ENCODE measurements at places on chromosomes 5 and 9. TPM values are rescaled to one million over a fixed set of nuclear protein-coding genes. Genes with fewer than 3 reads are reported as not detected.

DNA sequence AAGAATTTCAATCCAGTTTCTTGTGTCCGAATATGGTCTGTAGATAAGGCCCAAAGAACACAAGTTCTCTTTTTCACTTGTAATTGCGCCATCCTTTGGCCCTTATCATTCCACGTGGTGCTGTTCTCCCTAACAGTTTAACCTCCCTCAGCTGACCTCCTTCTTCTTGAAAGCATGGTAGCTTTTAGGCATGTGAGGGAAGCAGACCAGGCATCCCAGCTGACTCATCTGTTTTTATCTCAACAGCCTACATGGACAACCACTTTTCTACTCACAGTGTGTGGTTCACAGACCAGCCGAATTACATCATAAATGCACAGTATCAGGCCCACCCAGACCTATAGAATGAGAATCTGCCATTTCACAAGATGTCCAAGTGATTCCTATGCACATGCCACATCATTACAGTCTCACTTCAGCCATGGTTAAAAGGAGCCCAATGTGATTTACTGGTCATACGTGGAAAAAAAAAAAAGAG lies 26.9 kb upstream of the PLIN2 start:
- DNase-seq, result peak; percentile 71

DNA sequence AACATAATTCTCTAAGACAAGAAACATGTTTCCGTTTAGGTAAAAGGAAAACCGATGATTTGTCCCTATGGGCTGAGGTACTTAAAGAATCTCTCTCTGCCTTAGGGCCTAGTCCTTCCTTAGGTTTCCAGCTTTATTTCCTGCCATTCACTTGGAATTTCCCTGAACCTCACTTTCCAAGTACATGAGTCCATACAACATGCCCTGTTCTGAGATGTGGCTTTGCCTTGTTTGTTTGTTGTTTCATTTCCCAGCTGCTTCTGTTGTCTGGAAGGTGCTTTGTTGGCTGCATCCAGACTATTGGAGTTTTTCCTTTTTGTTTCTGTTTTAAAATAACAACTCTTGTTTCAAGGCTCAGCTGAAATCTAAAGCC lies 95.2 kb downstream of the ALDH1A1 start:
- DNase-seq, result no peak

- DNase-seq, result no peak
Observed at GRCh38 chr5:144114571-144114970, 55.9 kb downstream of the YIPF5 start.

- DNase-seq, result no peak
Observed at GRCh38 chr5:6787941-6788340, 74.7 kb downstream of the TENT4A start.

GRCh38 chr9:122526602-122527001 lies 491 bp downstream of the OR1N1 start:
- DNase-seq, result no peak

DNA sequence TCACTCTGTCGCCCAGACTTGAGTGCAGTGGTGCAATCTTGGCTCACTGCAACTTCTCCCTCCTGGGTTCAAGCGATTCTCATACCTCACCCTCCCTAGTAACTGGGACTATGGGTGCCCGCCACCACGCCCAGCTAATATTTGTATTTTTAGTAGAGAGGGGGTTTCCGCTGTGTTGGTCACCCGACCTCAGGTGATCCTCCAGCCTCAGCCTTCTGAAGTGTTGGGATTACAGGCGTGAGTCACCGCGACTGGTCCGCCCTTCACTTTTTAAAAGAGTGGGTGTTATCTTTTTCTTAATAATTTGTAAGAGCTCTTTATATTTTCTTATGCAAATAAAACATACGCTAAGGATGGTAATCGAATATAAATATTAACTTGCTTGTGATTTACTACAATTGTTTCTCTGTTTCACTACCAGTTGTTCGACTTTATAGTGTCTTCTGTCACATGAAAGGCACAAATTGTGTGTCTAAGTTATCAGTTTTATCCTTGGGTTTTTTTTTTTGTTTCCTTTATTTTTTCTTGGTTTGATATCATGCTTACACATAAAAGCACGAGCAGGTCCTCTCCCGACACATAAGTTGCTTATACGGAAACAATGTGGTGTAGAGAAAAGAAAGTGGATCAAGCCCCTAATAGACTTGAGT lies 1.9 kb upstream of the GPBP1 start:
- no peak for DNase-seq

GRCh38 chr5:132526290-132526973 lies 16.9 kb downstream of the IL5 start:
- peak; percentile 80 for DNase-seq

C1QTNF2 gene
- total RNA-seq, result not detected

NRG2 gene
- total RNA-seq, result not detected

WNT8A gene
- not detected for total RNA-seq

HNRNPAB gene
- total RNA-seq, result 351 TPM
